ENCODE measurements at places on chromosomes 1 and 21.

GRCh38 chr1:151916726-151917370, 7.5 kb upstream of the THEM4 start:
- no peak for DNase-seq

GRCh38 chr1:99849413-99849743, 783 bp upstream of the AGL start:
- DNase-seq: no peak

- no peak for DNase-seq
Observed at GRCh38 chr1:162680419-162681121, 48.3 kb downstream of the DDR2 start.

GRCh38 chr1:40701684-40702083, 10.2 kb downstream of the NFYC start:
- no peak for DNase-seq

DNA sequence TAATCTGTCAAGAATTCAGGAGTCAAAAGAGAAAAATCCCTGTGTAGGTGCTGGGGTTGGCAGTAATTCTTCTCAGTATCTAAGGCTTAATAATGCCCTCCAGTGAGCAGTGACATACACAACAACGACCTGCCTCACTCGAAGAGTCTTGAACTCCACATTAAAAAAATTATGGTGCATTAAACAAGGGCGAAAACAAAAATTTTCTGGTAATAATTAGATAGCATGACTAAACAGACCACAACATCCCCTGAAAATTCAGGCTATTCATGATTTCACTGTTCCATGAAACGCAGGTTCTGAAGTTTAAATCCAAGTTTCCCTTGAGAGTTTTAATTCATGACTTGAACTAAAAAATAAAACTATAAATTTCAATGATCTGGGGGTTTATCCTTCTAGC, 5.1 kb downstream of the SRSF4 start:
- no peak for DNase-seq

DNA sequence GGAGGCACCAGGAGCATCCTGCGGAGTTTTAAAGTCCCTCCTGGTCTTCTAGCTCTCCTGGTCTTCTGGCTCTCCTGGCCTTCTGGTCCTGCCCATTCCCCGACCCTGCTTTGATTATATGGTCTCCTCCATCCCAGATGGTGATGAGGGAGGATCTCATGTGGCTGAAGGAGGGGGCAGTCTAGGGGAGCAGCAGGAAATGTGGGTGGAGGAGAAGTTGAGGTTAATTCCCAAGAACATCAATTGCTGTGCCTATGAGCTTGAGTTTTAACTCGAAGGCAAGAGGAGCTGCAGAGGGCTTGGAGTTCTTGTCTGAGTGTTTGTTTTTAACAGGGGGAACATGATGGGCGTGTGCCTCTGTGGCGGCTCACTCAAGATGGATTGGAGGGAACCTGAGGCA, 408.8 kb downstream of the MATN1 start:
- no peak for DNase-seq

DNA sequence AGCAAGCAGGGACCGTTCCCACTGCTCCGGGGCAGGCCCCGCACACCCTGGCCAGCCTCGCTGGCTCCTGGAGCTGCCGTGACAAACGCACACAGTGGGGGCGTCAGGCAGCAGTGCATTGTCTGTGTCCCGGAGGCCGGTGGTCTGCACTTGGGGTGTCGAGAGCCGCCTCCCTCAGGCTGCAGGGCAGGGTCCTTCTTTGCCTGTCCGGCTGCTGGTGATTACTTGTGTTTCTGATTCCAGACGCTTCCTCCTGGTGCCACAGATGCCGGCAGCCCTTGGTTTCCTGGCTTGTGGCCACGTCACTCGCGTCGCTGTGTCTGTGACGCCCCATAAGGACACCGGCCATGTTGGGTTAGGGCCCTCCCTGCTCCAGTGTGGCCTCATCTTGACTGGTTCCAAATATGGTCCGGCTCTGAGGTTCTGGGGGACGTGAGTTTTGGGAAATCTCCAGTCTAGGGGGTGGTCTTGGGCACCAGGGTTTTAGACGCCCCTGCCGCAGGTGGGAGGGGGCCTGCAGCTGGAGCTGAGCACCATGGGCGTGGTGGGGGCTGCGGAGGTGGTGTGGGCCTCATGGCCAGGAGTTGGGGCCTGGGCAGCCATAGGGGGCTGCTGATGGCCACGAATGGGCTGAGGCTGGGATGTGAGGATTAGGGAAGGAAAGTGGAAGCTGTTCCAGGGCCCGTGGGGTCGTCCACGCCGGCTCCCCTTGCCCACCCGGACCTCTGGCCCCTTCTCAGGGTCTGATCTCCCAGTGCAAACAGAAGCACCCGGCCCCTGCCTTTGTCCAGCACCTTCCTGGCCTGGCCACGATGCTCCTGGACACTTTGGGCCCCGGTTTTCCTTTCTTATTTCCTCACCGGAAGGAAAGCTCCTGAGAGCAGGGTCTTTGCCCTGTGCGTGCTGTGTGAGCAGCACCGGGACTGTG, 41.0 kb downstream of the SLX9 start:
- no peak for DNase-seq

- no peak for DNase-seq
Observed at GRCh38 chr1:24181619-24182018, 5.5 kb downstream of the IFNLR1 start.

GRCh38 chr1:233326811-233327650, 493 bp upstream of the MAP3K21 start:
- peak; percentile 80 for DNase-seq

- DNase-seq: no peak
Observed at GRCh38 chr1:36448530-36449056, 1.7 kb downstream of the OSCP1 start.

DNA sequence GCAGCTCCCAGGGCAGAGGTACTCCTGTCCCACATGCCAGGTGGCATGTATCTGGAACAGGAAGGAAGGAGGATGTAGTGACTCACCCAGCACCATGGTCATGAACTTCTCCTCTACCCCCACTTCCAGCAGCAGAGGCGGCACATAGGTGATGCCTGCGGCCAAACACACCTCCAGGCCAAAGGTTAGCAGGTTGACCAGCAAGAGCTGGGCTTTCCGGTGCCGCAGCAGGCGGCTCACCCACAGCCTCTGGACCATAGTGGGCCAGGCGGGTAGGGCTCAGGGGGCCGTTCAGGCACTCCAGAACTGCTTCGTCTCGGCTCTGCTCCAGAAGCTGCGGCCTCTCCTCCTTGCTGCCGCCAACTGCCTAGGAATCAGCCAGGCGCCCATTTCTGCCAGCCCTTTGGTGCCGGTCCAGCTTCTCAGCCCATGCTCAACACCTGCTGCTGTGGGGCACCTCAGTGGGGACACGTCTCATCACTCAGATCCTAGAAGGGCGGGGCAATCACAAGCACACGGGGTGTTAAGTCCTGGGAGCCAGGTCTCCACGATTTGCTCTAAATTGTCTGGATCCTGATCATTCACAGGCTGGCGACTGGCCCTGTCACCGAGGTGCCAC, 15.8 kb downstream of the SLC45A3 start:
- DNase-seq: no peak

DNA sequence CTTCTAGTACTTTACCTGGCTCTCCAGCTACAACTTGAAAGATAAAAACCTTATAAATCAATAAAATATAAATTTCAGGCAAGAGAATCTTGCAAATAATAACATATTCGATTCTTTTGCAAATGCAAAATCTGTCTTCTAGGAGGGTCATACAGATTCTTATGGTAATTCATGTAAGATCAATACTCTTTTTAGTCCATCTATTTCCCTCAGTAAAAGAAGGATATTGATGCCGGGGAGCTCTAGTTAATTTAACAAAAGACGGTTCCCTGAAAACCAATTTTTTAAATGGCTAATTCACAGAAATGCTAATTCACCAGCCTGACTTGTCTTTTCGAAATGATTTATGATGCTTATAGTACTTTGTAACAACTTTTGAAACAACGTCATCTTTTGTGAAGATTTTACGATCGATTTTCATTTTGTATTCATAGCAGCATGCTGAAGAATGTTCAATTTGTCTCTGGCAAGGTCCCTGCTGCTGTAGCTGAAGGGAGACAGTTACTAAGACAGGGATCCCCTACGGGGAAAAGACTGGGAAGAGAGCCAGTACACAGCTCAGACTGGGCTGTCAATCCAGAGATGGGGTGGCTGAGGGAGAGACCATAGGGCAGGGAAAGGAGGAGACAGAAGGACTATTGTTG, 90.6 kb upstream of the SPAG17 start:
- DNase-seq: no peak
